ENCODE measurements at places on chromosomes 2 and 18. TPM values are rescaled to one million over a fixed set of nuclear protein-coding genes. Genes with fewer than 3 reads are reported as not detected.

DNA sequence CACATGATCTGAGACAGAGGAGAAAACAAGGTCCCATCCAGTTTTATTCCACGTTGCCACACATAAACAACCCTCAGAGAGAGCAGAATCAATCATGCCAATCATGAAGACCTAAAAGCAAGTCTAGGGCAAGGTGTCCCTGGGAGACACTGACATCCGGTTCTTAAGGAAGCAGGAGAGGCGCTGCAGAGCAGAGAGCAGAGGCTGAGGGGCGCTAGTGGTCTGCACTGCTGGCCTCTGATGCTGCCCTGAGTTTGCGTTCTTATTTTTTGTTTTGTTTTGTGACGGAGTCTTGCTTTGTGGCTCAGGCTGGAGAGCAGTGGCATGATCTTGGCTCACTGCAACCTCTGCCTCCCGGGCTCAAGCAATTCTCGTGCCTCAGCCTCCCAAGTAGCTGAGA, 83.3 kb downstream of the SMIM21 start:
- peak; percentile 33 for DNase-seq

DNA sequence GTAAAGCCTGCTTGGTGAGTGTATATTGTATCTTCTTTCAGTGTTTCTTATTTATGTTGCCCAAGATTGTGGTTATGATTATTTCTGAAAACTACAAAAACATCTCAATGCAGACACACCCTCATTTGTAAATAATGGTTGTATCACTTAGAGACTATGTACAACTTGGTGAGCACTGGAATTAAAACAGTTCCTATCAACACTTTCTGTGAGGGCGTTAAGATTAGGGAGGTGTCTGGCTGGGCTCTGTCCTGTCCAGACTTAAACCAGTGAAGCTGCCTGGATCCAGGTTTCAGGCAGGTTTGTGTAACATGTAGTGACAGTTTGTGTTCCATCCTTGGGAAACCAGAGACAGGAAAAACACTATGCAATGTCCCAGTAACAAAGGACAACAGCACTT, 49.7 kb downstream of the CTAGE1 start:
- DNase-seq, result no peak

- peak; percentile 20 for DNase-seq
These were observed 140.2 kb downstream of the BCL11A start for GRCh38 chr2:60413069-60413813.

- peak; percentile 96 for DNase-seq
These were observed 19.2 kb downstream of the CDC42EP3 start for GRCh38 chr2:37652199-37652640.

- no peak for DNase-seq
These were observed 11.9 kb downstream of the NR4A2 start for GRCh38 chr2:156320486-156321098.

DNA sequence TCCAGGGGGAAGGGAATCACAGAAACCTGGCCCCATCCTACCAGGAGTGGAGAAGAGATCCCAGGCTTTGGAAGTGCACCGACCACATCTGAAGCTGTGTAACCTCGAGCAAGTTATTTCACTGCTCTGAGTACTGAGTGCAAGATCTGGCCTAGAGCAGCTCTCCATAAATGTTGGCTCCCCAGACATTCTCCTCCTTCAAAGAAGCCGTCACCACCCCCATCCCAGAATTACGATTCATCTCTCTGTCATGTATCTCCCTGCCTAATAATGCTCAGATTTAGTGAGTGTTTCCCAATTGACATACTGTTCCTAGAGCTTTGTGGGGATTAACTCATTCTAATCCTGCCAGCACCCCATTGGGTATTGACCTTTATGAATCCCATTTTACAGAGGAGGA, 51.7 kb downstream of the TNS1 start:
- DNase-seq, result no peak

DNA sequence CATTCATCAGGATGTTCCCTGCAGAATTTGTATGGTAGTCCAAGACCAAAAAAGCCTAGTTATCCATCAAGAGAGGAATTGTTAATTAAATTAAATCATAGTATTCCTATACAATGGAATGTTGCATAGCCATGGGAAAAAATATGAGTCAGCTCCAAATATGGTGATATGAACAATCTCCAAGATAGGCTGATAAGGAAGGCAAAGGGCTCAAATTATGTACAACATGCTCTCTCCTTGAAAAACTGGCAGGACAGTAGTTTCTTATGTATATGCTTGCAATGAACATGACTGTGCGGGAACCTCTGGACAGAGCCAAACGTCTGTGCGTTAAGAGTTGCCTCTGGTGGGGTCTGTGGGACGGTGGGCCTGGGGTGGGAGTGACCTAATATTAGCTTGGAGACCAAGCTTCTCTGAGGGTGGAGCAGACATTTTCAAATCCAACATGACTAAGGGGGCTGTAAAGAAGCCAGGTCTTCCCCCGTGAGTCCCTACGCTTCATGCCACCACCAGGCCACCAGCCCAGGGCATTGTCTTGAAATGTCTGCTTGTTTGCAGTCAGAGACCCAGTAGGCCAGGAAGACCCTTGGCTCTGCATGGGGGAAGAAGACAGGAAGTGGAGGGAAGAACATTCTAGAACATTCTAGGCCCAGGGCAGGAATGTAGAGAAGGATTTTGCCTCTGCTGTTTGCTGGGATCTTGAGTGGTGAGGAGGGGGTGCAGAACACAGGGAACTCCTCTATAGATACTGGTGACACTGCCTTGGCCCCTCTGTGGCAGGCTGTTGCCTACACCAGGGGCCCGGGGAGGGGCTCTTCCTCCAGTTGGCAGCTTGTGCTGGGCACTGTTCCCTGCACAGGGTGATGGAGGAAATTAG, 244.0 kb upstream of the HS6ST1 start:
- DNase-seq, result no peak

DNA sequence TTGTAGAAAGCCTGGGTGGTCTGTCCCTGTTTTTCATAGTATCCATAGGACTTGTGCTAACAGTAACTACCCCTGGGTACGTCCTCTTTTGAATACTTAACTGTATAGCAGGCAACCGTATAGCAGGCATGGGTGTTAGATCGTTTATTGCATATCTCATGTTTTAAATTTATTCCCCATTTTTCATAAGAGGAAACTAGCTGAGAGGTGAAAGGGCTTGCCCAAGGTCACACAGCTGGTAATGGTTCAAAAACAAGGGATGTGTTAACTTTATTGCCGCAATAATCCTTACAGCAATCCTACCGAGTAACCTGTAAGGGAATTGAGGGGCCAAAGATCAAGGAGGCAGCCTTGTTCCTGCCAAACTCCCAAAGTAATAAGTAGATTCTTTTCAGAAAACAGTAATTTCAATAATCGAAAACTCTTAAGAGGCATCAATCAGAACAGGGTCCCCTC, 990 bp upstream of the MGAT4A start:
- no peak for DNase-seq

DNA sequence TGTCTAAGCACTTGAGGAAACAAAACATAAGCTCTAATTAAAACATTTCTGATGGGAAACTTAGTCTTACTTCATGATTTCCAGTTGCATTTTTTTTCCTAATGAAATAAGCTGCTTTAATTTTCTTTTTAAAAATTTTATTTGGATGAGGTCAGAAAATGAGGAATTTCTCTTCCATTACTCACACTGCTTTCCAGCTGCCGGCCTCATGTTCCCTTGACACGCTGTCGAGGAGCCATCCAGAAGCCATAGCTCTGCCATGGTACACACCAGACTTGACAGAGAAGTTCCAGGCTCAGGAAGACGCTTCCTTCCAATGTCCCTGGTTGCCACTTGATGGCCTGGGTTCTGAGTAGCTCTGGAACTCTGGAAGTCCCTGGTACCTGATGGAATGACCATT, 12.1 kb upstream of the MAPRE2 start:
- DNase-seq, result peak; percentile 43

GRCh38 chr2:66433945-66434678, 813 bp upstream of the MEIS1 start:
- DNase-seq, result peak; percentile 63

DNA sequence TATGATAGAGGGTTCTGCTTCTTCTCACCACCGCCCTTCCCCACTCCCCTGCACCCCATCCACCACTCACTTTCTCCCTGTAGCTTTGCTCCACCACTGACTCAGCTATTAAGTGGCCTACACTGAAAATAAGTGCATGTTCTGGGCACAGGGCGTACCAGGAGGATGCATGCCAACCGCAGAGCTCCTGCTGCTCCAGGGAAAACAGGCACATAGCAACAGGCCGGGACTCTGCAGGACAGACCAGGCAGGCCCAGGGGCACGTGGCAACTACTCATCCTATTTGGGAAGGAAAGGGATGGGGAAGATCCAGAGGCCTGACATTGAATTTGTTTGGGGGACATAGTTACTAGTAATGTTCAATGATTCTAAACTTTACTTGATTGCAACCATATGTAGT, 28.4 kb downstream of the ARL4C start:
- peak; percentile 41 for DNase-seq

DNA sequence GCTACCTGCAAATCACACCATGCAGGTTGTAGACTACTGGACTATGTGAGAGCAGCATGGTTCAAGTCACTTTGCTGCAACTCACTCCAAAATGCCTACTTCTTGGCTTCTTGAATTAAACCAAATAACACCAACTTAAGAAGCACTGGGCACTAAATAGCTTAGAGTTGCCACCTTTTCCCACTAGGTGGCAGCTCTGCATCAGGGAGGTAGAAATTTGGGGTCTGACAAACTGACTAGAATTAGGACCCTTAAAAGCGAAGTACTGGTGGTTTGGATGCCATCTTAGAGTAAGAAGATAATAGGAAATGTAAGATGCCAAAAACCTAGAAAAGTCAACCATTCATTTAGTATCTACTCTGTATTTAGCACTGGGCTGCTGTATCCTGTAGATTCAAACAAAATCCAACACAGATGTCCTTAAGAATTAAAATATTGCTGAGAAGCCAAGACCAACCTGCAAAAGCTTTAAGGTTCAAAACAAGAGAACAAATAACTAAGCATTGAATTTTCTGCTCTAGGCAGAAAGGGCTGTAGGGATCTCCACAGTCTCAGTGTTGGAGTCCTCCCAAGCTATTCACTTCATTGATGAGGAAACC, 65.5 kb downstream of the CCBE1 start:
- DNase-seq, result peak; percentile 22

DNA sequence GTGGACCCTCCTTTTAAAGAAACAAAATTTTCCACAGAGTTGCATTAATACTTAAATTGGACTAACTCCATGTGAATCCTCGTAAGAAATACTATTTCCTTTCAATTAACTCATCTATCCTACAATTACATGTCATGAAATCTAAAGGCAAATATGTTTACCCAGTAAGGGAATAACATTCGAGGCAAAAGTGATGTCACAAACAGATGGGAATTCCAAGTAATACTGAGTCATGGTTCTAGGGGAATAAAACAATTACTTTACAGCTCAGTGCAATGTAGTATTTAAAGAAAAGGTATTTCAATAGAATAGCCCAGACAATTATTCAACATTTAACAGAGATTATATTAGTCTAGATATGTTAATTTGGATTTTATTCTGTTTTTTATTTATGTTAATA, 205.8 kb downstream of the ZNF385B start:
- no peak for DNase-seq

DNA sequence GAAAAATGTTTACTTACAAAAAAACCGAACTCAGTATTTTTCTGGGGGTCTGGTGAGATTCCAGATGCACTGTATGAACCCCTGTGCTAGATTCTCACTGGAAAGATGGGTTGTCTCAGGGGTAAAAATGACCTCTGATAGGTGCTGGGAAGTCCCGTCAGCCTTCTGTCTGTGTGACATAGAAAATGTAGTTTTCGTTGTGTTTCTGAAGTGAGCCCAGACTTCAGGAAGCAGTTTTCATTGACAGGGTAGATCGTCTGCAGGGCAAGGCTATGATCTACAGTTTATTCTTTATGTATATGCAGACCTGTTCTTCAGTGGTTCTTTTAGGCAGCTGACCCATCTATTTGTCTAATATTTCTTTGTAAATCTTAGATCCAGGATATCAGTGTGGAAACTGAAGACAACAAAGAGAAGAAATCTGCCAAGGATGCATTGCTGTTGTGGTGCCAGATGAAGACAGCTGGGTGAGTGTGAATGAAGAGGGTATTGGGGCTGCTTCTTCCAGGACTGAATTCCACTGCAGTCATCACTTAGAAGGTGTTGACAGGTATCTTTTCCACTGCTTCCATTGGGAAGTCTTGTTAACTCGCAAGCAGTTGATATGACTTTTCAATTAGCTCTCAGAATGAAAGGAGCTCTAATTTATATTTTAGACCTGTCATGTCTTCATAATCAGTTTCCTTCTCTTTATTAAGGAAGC, 107.5 kb upstream of the EML6 start:
- no peak for DNase-seq

DNA sequence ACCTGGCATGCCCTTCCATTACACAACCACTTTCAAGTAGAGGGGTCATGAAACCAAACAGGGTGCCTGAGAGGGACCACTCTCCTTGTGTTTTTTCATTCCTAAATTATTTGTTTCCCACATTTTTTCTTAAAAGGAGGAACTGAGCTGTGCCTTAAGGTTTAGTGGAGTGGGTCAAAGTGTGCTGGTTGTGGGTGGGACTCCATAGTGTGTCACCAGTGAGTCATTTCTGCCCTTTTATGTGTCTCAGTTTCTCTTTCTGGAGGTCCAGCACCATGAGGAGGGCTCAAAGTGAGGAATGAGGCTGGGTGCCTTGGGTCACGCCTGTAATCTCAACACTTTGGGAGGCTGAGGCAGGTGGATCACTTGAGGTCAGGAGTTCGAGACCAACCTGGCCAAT, 37.8 kb downstream of the COMMD1 start:
- DNase-seq, result no peak

GRCh38 chr2:51000849-51001617, 30.9 kb downstream of the NRXN1 start:
- DNase-seq, result no peak

DNA sequence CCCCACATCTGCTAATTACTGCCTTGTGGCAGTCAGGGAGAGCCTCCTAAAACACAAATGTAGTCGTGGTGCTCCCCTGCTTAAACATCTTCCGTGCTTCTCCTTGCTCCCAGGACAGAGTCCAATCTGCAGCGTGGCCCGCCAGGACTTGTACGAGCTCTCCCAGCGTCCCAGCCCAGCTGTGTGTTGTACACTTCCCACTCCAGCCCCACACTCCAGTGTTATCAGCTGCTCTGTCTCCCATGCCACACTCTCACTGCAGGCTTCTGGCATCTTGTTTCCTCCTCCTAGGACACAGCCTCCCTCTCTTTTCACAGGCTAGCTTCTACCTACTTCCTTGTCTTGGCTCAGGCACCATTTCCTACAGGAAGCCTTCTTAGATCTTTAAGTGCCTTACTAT, 199.4 kb downstream of the ALPK2 start:
- DNase-seq, result no peak

GRCh38 chr2:56185582-56186046, 1.8 kb downstream of the CCDC85A start:
- peak; percentile 60 for DNase-seq

DNA sequence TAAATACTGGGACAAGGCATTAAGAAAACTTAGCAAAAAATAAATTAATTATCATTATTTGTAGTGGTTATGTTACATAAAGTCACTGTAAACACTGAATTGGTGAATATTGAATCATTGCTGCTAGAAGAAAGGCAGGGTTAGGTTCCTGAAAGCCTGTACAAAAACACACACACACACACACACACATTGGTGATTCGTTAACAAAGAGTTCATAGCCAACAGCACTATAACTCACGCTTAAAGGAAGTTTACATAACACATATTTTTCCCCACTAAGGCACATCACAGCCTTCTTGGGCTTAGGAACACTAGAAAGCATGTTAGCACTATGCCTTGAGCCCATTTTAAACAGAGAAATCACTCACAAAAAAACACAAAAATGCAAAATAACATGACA, 690.0 kb upstream of the PIK3C3 start:
- DNase-seq, result no peak

The WDR35 gene
- 17.8 TPM for total RNA-seq

The CDH19 gene
- total RNA-seq, result not detected

The GEN1 gene
- total RNA-seq, result 33.0 TPM

The SLC5A7 gene
- total RNA-seq, result not detected

The EVX2 gene
- total RNA-seq, result not detected

The PDK1 gene
- 9.3 TPM for total RNA-seq

The C1QL2 gene
- total RNA-seq, result not detected

Data from Daoy (cell line).